ENCODE measurements at places on chromosomes 16 and 17.

DNA sequence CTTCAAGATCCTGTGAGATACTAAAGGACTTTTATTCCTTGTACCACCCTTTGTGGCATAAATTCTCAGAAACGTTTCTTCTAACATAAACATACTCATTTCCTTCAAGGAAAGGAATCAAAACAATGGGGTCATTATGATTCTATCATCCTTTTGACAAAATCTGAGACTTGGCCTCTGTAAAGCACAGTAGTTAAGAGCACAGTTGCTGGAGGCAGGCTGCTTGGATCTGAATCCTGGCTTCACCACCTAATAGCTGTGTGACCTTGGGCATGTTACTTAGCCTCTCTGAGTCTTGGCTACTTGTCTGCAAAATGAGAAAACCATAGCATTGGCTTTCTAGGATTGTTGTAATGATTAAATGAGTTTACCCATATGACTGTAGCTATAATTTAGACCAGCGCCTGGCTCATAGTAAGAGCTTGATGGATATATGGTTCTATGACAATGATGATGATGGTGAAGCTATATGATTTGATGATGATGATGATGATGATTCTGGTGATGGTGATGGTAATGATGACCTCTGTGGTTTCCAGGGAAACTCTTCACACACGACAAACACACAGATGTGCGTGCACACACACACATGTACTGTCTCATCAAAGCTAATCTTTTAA, 6.1 kb upstream of the KRT31 start:
- peak; percentile 8 for DNase-seq

- DNase-seq: no peak
These were observed 105.2 kb downstream of the CLEC16A start for GRCh38 chr16:11049396-11050059.

DNA sequence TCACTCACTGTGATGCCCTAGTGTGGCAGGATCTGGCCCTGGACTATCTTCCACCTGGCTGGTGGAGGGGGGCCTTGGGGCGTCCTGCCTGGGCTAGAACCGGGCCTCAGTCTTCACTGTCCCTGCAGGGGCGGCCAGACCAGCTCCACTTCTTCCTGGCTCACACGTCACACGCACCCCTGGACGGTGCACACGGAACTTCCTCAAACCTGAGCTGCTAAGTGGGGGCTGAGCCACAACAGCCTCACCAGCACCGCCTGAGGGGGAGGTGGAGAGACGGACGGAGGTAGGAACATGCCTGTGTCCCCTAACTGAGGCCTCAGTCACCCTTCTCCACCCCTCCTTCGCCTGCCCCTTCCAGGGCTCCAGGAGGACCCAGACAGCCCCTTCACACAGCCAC, 36.6 kb downstream of the TIMM22 start:
- no peak for DNase-seq

- DNase-seq: no peak
These were observed 48.9 kb upstream of the MRPS23 start for GRCh38 chr17:57898487-57899311.

- peak; percentile 60 for DNase-seq
These were observed 4.0 kb downstream of the HIC1 start for GRCh38 chr17:2058586-2059546.

DNA sequence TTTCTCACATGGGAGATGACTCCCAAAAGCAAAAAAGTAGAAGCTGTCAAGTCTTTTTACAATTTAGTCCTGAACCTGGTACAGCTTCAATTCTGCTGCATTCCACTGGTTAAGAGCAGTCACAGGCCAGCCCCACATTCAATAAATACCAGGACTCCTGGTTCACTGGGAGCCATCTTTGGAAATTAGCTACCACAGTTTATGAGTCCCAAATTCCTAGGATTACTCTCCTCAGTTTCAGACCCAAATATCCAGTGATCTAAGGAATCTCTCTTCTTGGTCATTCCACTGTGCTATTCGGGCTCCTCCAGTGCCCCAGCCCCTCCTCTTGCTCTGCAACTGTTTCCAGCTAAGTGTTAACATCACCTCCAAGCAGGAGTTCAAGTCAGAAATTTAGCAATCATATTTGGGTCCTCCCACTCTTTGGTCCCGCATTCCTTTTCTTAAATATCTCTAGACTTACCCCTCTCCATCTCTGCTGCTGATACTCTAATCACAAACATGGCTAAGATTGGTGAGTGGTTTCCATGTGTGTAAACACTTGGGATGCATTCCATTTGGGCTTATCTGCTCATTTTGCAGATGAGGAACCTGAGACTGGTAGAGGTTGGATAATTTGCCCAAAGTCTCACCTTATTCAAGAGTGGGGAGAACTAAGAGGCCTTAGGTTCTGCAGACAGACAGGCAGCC, 9.6 kb upstream of the WIPF2 start:
- no peak for DNase-seq

DNA sequence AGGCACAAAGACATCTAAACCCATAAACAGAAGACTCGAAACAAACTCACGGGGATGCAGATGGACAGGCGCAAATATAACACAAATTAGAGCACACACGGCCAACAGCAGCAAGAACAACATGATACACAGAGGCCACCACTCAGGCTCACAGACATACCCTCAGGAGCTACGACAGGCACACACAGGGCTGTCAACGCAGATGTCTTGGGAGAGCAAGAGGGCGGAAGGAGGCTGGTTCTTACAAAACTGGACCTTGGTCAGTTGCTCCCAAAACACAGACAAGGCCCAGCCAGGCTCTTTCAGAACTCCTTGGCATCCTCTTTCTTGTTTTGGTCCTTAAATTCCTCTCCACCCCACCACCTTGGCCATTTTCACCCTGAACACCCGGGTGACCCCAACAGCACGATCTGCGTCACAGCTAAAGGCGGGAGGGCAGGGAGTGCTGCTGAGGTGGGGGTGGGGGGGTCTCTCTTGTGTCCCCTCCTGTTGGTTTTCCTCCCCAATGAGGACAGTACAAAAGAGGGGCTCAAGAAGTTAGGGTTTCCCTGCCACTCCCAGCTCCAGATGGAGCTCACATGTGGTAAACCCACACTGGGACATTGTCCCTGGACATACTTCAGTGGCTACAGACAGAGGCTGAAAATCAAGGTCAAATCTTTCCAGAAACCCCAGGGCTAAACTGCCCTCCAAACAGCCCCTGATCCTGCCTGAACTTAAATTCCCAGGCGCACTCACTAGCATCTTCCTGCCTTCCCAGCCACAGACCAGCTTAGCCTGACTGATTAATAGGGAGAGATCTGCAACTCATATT, 221.3 kb downstream of the C16orf78 start:
- no peak for DNase-seq

Data from CD4-positive, alpha-beta T cell treated with Interleukin-2 at 100 ng/mL for 4 hours (primary cell).